Activated CD4-positive, alpha-beta T cell treated with anti-CD3 and anti-CD28 coated beads, Interleukin-2, amount 50 U/mL, for 16 hours (primary cell): ENCODE measurements at places on chromosomes 12 and 14.
A peak's percentile ranks its signal among the peaks of the same experiment; 100 is the strongest.

DNA sequence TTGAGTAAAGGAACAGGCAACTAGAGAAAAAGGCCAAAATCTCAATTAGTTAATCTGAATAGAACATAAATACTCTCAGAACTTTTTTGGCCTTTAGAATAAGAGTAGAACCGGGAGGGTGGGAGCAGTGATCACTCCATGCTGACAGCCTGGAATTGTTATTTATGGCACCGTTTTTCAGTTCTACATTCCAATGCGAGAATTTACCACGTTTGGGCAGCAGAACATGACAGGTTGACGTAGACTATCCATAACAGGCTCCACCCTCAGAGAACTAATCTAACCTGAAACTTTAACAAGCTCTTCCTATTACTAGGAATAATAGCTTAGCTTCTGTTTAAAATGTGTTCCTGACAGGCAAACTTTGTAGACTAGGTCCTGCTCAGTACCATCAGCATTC, 379.1 kb downstream of the SEC23A start:
- no peak for DNase-seq

DNA sequence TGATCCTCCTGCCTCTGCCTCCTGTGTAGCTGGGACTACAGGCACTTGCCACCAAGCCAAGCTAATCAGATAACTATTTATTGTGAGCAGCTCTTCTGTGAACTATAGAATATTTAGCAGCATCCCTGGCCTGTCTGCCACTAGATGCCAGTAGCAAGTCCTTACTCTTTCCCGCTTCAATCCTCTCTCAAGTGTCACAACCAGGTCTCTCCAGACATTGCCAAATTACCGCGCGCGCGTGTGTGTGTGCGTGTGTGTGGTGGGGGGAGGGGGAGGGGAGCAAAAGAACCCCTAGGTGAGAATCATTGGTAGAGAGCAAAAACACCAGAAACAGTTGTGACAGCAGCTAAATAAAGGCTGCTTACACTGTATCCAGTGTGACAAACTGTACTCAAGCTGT, 49.9 kb downstream of the PPP2R5E start:
- DNase-seq, result no peak

- no peak for DNase-seq
These were observed 21.4 kb downstream of the OTUB2 start for GRCh38 chr14:94047581-94047980.

DNA sequence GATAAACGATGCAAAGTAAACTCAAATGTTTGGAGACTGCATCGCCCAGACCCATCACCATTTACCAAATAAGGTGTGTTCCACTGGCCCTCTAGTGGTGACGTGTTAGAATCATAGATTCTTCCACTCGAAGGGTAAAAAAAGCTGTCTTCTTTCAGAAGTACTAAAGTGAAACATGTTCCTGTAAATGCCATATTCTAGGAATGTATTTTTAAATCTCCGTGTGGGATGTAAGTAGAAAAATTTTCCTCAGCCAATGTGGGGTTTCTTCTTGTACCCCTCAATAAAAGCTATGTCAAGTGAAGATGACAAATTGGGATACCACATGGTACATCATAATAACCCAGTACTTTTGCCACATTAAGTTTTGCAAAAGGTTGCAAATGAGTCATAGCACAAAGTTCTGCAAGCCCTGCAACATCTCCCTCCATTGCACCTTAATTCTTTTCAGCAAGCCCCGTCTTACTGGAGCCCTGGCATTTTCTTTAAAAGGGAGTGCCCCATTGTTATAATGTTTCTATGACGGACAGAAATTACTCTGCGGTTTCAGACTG, 100.8 kb downstream of the CCER1 start:
- peak; percentile 25 for DNase-seq

DNA sequence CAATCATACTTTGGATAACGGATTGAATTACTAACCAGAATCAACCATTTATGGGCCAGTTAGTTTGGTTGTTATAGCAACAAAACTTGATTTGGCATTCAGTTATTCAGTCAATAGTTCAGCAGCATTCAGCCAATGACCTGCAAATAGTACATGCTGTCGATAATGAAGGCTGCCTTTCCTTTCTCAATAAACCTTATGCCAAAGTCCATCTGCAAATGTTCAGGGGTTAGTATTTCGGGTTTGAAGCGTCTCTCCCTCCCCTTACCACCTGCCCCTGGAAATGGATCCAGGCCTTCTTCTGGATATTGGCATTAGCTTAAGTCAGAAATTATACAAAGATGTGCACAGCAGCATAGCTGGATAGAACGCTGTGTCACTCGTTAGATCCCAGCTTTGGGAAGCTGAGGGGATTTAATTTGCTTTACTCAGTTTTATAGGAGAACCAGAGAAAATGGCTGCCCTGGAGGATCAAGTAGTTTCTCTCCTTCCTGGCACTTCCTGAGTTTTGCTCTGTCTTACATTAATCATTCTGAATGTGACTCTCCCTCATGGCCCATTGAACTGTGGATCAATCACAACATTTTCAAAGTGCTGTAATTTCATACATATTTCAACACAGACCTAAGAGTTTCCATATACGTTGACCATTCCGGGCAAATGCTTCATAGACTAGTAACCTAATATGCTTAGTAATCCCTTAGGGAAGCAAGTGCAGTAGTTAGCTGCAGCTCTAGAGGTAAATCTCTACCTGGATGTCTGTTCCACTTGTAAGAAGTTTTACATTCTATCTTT, 46.7 kb upstream of the PTPRR start:
- no peak for DNase-seq
